ENCODE measurements at places on chromosomes 4 and X.

- DNase-seq = no peak
These were observed 43.0 kb upstream of the SCOC start for GRCh38 chr4:140330311-140330900.

DNA sequence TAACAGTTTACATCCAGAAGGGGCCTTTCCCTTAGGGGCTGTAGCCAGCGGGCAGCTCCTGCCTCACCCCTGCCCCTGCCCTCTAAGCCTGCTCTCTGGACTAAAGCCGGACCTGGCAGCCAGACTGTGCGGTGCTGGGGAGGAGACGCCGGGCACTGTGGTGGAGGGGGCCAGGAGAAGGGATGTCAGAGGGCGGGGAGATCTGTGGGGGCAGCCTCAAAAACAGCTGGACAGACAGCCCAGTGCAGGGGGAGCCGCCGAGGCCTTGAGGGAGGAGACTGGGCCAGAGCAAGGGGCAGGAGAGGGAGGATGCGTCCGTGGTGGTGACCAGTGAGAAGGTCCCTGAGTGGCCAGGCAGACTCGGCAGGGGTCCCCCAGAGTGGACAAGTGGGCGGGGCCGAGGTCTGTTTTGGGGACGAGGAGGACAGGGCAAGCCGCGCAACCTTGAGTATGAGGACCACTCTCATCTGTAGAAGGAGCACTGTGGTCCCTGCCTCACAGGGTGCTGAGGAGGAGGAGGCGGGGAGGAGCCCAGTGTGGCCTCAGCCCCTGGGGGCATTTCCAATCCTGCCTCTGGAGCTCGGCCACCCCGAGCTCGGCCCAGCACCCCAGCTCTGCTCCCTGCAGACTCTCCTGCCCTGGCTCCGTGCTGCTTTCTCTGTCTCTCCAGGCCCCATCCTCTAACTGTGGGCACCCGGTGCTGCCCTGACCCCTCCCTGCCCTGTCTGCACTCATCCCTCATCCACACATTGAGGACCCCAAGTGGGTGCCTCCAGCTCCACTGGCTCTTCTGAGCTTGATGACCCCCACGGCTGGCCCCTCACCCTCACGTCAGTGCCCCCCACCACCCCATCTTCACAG lies 59.2 kb upstream of the NKX1-1 start:
- DNase-seq = no peak

GRCh38 chrX:20224814-20225487 lies 41.8 kb downstream of the RPS6KA3 start:
- DNase-seq = peak; percentile 21

DNA sequence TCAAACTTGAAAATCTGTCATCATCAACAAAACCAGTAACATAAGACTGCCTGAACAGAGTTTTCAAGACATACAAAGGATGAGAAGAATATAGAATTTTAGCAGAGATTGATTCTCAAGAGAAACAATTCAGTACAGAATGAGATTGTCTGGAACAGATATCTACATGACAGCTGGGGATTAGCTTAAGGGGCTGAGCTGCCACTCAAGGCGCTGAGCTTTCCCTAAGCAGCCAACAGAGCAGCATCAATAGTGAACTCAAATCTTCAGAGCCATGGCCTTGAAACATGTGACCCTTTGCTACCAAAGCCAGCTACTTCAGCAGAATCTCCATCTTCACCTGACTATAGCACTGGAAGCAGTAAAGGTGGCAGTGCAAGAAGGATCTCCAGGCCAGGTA lies 24.3 kb upstream of the PCDH10 start:
- DNase-seq = no peak

DNA sequence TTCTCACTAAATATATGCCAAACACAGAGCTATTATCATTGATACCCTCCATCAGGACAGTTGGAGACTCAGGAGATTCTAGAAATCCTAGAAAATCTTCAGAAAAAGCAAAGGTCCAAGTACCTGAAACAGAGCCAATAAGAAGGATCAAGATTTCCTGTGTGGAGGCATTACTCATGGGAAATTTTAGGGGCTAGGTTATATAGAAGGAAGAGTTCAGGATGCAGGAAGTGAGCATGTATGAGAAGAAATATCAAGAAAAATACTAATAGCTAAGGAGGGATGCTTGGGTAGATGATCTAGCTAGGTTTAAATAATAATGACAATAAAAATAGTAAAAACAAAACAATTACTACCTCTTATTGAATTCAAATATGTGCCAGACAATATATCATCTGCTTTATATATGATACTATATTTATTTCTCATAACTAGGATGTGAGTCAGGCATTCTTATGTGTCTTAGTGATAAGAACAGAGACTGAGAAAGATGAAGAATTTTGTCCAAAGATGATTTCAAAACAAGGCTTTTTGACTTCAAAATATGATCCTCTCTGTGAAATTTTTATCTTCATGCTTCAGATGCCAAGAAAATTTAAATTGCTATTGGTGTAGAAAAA lies 66.4 kb upstream of the HHIP start:
- no peak for DNase-seq

DNA sequence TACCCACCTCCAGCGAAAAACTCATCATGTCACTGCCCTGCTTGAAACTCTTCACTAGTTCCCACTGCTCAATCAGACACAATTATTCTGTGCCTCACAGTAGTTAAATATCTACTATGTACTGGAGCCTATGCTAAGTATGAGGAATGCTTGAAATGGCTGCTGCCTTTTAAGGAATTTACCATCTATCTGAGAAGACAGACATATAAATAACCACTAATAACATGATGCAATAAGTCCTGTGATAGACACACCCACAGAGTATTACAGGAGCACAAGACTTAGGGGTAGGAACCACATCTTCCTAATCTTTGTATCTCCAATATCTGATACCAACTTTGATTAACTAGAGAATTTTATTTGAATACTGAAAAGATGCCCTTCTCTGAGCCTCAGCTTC lies 21.1 kb downstream of the SLC25A53 start:
- no peak for DNase-seq

- DNase-seq = no peak
These were observed 41.1 kb upstream of the AFF2 start for GRCh38 chrX:148459343-148459742.

- DNase-seq = peak; percentile 52
These were observed 5.5 kb downstream of the CAMK2D start for GRCh38 chr4:113756005-113756410.

GRCh38 chrX:68666580-68666979 lies 19.1 kb downstream of the STARD8 start:
- no peak for DNase-seq

DNA sequence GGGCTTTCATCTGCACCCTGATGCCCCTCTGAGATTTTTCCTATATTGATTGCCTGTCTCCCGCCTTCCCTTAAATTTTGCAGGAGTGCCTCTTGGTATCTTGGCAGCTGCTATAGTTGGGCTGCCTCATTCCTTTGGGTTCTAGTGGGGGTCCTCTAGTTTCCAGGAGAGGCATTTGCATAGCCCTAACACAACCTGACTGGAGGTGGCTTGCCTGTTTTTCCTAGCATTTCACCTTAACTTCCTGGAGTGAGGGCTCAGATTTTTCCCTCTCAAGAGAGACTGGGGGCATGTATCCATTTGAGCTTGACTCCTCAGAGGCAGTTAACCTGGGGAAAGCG lies 46.0 kb downstream of the UGT2A3 start:
- no peak for DNase-seq

DNA sequence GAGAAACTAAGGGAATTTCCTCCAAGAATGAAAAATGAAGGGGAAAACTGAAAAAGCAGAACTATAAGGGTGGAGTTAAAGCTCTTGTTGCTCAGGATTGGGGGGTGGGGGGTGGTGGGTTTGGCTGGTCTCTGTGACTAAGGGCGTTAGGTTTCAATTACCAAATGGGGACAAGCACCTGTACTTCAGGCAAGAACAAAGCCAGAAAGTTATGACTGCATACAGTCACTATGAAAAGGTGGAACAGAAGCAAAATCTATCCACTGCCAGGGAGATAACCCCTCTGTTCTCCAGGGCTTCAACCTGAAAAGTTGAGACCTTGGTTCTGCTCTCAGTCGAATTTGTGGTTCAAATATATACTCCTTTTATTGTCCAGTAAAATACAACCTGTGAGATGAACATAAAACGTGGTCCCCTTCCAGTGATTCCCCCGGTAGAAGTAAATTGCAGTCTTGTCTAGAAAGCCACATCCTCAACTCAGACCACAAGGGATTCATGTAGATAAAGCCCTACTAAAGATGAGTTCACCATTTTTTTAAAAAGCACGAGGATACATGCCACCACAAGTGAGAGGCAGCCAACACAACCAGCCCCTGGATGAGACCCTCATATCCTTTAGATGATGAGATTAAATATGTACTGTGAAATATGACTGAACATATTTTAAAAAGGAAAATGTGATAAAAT lies 257.1 kb upstream of the RPS6KA3 start:
- DNase-seq = no peak

DNA sequence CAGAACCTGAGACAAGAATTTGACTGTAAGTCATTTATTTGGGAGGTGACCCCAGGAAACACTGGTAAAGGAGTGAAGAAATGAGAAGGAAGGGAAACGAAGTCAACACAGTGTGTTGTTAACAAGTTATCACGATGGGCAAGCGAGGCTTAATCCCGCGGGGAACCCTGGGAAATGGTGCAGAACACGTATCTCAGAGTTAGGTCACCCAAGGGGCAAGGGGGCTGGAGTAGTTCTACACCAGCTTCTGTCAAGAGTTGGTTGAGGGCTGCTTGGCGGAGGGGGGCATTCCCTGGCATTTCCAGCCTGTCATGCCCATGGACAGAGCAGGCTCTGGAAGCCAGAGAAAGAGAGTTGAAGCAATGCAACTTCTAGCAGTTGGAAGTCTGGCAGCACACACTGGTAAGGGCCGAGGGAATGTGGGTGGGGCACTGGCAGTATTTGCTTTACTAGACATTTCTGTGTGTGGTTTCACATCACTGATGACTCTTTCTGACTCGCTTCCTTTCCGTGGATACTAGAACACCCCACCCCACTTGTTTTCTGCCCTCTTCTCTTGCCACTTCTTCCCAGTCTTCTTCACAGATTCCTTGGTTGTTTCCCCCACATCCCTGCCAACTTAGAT lies 52.2 kb upstream of the ADGRG2 start:
- no peak for DNase-seq

- no peak for DNase-seq
These were observed 180.1 kb downstream of the SMIM20 start for GRCh38 chr4:26094076-26094475.

DNA sequence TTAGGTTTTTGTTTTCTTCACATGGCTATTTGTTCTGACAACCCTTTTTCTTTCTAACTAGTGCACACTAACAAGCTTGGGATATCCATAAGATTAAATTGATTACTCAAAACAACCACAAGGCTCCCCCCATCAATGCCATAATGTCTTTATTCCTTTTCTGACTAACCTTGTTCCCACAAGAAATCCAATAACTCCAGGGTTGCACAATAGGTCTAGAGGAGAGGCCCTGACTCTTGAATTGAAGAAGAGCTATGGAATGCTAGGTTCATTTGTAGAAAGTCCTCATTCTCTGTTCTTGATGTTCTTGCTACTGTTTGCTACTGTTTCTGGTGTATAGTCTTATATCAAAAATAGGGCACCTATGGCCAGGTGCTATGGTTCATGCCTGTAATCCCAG lies 71.0 kb downstream of the PRRG1 start:
- DNase-seq = no peak

GRCh38 chr4:108492816-108493595 lies 127.4 kb upstream of the RPL34 start:
- no peak for DNase-seq

DNA sequence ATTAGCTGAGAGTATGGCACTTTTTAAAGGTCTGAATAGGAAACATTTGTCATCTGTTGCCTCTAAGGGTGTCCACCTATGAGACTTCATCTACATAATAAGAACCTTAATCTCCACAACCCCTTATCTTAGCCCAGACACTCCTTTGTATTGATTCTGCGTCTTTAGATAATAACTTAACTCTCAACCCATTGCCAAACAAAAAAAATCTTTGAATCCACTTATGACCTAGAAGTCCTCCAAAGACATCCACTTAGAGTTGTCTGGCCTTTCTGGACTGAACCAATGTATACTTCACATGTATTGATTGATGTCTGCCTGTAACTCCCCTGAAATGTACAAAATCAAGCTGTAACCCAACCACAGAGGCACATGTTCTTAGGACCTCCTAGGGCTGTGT lies 66.0 kb upstream of the CHRNA9 start:
- no peak for DNase-seq

DNA sequence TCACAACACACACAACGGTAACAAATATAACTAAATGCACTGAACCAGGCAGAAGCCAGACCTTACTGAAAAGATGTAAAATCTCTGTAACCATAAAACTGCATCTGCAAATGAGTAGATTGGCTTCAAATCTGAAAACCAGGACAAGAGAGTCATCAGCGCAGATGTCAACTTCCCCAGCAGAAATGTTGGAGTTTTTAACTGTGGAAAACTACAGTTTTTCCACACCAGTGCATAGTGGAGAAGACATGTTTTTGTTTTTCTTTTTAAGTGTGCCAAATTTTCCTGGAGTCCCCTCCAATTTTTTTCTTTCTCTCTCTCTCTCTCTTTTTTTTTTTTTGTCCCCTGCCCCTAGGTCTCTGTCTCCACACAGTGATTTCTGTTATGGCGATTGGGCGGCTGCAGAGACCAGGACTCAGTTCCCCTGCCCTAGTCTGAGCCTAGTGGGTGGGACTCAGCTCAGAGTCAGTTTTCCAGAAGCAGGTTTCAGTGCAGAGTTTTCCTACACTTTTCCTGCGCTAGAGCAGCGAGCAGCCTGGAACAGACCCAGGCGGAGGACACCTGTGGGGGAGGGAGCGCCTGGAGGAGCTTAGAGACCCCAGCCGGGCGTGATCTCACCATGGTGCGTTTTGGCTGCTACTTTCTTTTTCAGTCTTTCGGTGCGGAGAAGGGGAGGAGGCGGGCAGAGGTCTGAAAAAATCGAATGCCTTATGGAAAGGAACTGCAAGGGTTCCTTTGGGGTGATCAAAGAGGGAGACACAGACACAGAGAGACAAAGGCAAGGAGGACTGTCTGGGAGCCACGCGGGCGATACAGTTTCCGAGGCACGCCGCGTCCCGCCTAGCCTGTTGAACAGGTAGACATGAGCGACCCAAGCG lies at the start of gene GUCY1A1:
Gene GUCY1A1, plus strand, starts transcription at position 505 of the 878 bp plus-strand sequence. CDS start 30,020 bp downstream, outside the sequence.
- peak; percentile 40 for DNase-seq
